ENCODE measurements at places on chromosomes 4 and X.

DNA sequence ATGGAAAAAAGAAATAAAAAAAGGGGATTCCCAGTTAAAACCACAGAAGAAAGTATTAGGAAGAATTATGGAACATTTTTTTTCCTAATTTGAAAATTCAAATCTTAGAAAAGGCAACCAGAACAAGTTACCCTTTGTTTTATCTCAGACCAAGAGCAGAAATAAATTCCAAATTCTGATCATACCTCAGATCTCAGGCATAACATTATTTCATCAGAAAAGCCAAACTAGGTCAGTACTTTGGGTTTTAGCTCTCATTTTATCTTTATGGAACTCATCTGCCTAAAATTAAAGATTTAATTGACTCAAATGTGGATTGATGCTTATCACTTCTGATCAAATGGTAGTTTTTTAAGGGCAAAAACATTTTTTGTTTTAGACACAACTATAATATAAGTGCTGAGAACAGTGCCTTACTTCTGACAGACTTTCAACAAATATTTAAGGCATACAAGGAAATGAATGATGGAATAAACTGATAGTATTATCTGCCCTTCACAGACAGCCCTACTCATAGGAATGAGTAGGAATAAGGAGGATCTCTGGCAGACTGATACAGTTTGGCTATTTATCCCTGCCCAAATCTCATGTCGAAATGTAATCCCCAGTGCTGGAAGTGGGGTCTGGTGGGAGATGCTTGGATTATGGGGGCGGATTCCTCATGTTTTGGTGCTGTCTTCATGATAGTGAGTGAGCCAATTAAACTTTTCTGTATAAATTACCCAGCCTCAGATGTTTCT, 245.3 kb upstream of the PITX2 start:
- DNase-seq: no peak

GRCh38 chr4:124810827-124811226, 98.3 kb upstream of the ANKRD50 start:
- peak; percentile 1 for DNase-seq

GRCh38 chrX:114075073-114075673, 508.7 kb upstream of the HTR2C start:
- no peak for DNase-seq

- DNase-seq: no peak
Observed at GRCh38 chr4:177118596-177118995, 191.1 kb upstream of the NEIL3 start.

DNA sequence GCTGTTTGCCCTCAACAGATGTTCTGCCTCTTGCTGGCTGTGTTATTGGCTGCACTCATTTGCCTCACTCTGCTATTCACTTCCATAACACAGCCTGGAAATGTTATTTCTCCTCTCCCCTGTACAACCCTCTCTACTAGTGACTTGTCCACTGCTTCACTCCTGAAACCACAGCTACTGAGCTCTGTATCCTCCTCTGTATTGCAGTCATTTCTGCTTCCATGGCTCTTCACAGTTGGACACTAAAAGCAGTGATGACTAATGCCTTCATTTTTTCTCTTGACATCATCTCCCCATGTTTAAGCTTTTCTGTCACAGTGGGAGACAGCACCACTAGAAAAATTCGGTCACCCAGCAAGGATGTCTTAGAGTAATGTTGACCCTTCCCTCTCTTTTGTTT, 123.0 kb upstream of the PPP1R2C start:
- DNase-seq: no peak

- peak; percentile 84 for DNase-seq
Observed at GRCh38 chrX:413322-414201, 26.9 kb upstream of the PPP2R3B start.

DNA sequence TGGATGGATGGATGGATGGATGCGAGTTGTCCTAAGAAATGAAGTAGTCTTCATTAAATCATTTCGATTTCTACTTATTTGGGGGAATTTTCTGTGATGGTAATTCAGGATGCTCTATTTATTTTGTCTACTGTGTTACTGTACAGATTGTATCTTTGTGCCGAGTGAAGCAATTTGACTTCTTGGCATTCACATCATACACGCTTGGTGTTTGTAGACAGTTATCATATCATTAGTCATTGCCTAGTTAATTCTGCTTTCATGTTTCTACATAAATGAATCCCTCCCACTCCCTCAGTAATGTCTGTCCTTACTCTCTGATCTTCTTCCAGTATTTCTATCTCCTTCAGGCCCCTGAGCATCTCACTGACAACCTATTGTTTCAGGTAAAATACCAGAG, 64.0 kb downstream of the RASGEF1B start:
- no peak for DNase-seq

DNA sequence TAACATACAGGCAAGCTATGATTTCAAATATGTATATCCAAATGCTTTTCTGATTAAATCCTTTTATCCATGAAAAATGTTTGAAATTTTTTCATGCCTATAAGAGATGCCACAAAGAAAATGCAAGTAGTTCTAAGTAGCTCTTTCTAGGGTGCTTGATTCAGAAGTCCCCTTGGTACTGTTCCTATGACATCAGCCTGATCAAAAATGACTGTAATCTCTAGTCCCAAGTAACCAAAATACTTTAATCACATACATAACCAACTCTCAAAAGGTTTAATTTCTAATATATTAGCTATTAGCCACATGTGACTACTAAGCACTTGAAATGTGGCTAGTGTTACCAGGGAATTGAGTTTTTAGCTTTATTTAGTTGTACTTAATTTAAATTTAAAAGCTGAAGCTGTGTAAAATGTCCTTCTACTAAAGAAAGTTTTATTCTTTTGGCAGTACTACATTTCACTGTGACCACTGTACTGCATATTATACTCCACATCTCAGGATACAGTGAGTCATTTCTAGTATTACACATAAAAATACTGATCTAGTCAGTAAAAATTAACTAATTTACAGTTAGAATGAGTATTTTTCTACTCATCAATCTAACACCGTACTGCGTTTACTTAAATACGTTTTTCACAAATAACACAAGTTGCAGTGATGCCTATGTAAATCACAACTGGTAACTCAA, 33.9 kb downstream of the FBXW7 start:
- DNase-seq: no peak

GRCh38 chrX:22135994-22136684, 104.0 kb downstream of the PHEX start:
- DNase-seq: peak; percentile 74

DNA sequence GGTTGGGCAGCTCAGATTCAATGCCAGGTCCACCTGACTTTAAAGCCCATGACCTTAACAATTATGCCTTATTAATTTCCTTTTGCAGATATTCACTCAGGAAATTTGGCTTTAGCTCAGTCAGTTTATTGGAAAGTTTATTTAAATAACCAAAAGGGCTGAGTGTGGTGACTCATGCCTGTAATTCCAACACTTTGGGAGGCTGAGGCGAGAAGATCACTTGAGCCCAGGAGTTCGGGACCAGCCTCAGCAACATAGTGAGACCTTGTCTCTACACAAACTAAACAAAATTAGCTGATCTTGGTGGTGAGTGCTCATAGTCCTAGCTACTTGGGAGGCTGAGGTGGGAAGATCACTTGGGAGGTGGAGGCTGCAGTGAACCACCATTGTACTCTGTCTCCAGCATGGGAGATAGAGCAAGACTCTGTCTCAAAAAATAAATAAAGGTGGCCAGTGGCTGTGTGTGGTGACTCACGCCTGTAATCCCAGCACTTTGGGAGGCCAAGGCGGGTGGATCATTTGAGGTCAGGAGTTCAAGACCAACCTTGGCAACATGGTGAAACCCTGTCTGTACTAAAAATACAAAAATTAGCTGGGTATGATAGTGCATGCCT, 43.3 kb downstream of the RHOH start:
- peak; percentile 15 for DNase-seq

- peak; percentile 83 for DNase-seq
Observed at GRCh38 chr4:153142700-153143438, 61.4 kb upstream of the TRIM2 start.

GRCh38 chr4:112751447-112751846, 114.5 kb downstream of the LARP7 start:
- no peak for DNase-seq

GRCh38 chr4:22115262-22115661, 166.7 kb upstream of the KCNIP4 start:
- DNase-seq: no peak

GRCh38 chr4:71765350-71765749, 18.5 kb downstream of the GC start:
- DNase-seq: no peak

GRCh38 chrX:38859602-38860001, 58.3 kb downstream of the MID1IP1 start:
- DNase-seq: no peak

DNA sequence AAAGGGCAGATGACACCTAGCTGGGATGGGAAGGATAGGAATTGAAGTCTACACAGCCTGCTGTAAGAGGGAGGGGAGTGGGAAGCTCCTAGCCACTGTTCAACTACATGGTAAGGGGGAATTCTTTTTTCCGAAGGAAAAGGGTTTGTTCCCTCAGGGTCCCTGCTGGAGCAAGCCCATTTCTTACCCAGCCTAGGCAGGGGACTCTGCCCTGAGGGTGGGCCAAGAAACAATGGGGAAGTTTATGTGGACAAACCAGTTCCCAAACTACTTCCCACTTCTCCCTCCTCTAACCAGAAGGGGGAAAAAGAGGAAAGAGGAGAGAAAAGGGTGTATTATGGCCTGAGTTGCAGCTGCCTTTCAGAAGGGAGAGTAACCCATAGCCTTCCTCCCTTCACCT, 13.5 kb upstream of the VSIG4 start:
- DNase-seq: no peak

DNA sequence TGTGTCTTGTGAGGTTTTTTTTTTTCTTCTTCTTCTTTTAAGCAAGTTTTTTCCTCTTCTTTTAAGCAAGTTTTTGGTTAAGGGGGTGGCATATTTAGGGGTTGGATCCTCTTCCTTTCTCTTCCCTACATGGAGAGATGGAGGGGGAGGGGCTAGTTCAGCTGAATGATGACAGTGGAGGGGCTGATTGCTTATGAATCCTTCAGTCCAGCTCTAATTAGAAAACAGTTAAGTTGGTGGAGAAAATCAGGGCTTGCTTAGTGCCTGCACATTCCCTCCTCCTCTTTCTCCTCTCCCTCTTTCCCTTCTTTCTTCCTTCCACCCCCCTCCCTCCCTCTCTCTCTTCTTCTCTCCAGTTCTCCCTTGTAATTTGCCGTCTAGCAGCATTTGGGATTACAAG, 4.4 kb upstream of the HAND2 start:
- DNase-seq: no peak

- no peak for DNase-seq
Observed at GRCh38 chr4:183286590-183287308, 33.3 kb downstream of the CLDN22 start.

Measured in dermis blood vessel endothelial cell (primary cell).